ENCODE measurements at places on chromosomes 12 and 14.

GRCh38 chr12:101634724-101635123 lies 40.0 kb downstream of the MYBPC1 start:
- DNase-seq, result no peak

GRCh38 chr12:101042211-101042610 lies 167.8 kb downstream of the SLC5A8 start:
- DNase-seq, result no peak

DNA sequence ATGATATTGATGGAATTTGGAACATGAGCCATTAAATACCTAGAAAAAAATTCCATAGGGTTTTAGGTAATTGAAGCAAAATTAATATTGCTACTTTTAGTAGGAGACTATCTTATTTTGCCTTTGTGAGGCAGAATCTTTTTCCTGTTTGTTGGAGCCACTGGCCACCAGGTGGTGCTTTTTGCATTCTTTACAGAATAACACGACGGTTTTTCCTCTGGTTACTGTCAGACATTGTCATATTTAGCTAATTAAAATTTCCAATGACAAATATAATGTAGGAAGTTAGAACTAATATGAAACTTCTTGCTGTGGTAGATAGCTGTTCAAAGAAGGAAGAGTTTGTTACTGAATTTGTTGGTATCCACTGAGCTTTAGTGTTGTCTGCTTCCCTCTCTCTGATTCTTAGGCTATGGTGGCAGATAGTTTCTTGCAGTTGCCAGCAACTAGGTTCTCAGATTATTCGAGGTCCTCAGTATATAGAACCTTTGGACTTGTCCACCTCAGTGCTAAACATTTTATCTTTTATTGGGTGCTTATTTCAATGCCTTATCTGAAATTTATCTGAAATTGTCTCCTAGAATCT lies 25.7 kb downstream of the RAB21 start:
- peak; percentile 19 for DNase-seq

GRCh38 chr14:58598804-58599525 lies 38.8 kb upstream of the DACT1 start:
- no peak for DNase-seq

- no peak for DNase-seq
These were observed 64.4 kb upstream of the BTG1 start for GRCh38 chr12:92210071-92210470.

DNA sequence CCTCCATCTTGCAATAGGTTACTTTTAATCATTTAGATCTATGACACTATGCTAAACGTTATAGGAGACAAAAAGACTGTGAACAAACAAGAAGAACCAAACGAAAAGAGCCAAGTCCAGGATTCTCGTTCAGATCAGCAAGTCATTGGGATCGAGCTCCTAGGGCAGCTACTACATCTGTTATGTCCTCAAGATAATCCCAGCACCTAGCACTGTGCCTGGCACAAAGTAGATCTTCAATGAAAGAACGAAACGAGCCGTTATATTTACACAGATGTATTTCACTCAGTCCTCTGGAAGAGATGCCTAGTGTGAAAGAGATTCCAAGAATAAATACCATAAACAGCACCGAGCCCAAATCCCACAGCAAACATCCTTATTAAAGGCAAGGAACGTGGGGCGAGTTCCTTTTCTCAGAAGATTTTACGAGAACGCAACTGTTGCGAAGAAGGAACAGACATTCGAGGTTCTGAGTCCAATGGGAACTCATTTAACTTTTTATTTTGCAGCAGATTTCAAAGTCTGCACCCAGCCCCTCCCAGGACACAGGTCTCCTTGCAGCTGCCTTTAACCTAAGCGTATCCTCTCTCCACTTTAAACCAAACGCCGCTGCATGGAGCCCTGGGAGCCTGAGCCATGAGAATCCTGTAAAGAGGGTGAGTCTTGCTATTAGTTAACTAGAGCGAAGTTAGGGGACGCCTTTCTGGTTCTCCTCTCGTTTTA lies 544 bp upstream of the TDP1 start:
- no peak for DNase-seq

DNA sequence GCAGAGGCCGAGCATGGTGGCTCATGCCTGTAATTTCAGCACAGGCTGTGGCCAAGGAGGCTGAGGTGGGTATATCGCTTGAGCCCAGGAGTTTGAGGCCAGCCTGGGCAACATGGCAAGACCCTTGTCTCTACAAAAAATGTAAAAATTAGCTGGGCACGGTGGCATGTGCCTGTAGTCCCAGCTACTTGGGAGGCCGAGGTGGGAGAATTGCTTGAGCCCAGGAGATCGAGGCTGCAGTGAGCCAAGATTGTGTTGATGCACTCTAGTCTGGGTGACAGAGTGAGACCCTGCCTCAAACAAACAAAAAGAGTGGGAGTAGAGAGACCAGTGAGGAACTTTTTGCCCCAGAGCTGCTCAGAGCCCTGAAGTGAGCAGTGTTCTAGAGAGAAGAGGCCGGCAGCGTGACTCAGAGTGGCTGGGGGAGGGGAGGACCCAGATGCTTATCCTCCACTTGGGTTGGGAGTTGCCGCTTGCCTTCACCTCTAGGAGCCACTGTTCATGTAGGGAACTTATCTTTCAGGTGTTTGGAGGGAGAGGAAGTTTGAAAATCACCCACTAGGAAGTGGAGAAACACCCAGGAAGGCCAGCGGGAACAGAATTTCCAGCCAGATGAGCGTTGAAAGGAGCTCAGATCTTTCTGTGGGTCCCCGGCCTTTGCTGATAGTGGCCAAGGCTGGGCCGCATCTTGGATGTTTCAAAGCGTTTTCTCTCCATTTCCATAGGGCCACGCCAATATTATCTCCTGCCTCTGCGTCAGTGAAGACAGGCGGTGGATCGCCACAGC lies 15.3 kb downstream of the CFAP251 start:
- no peak for DNase-seq

GRCh38 chr12:13537623-13538022 lies 341.1 kb downstream of the EMP1 start:
- DNase-seq, result no peak

DNA sequence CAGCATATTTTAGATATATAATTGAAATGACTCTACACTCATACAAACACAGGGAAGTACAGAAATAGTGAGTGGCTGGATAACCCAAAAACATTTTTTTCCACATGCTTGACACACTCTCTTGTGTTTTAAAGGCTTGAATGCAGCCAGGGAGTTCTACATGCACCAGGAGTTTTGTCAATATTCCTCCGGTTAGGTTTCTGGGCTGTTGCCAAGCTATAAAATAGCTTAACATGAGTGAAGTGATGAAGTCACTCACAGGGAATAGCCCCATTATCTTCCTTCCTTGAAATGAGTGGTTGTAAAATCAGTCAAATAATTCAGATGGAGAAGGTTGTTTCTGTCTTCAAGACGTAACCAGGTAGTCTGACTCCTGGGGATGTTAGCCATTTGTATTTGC lies 582.7 kb downstream of the SLC6A15 start:
- DNase-seq, result no peak

GRCh38 chr12:107478881-107479280 lies 206.7 kb upstream of the PWP1 start:
- DNase-seq, result no peak

DNA sequence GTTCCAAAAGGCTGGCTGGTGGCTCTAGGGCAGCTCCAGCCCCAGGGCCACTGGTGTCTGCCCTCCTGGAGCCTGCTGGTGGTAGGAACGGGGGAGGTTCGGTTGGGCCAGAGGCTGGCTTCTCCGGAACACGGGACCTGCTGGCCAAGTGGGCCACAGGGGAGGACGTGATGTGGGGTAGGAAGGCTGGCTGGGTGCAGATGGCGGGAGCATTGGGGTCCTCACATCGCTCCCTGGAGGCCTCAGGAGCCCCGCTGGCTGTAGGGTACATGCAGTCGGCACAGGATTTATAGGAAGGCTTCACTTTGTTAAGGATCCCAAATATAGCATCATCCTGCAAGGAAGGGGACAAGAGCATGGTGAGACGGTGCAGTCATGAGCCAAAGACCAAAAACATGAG lies 57.6 kb upstream of the CORO1C start:
- DNase-seq, result no peak

DNA sequence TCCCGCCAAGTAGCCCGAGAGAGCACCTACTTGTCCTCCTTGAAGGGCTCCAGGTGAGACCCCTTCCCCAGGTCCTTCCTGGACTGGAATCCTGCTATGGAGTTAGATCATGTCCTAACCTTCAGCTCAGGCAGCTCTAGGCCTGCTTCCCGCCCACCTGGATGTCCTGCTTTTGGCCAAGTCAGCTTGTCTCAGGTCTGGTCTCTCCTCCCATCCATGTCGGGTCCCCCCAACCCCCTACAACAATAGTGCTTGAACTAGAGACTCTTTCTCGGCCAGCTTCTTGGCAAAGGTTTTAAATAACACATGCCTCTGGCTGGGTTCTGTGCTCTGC lies 3.6 kb downstream of the NAB2 start:
- DNase-seq, result no peak

DNA sequence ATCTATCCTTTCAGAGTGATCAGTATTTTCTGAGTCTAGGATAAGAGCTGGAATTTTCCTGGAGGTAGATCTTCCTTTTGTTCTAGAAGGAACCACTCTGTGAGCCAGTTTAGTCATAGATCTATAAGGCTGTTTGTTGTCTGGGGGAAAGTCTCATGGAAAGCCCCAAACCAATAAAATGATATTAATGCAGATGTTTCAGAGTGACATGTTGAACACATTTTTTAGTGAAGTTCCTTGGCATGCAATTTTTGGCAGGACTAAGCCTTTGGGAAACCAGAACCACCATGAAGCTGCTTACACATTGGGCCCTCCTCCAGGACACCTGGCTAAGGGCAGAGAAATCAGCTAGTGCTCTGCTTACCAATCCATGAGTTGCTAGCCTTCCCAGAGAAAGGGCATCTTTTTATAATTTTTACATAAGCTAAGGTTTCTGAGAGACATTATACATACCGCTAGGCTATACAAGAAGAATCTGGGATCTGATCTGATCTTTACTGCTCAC lies 101.5 kb upstream of the PCED1B start:
- DNase-seq, result no peak

- DNase-seq, result no peak
These were observed 489 bp downstream of the CEP290 start for GRCh38 chr12:88141425-88141773.

- no peak for DNase-seq
These were observed 40.7 kb downstream of the LRRIQ1 start for GRCh38 chr12:85076688-85077430.

- no peak for DNase-seq
These were observed 6.8 kb downstream of the CCDC198 start for GRCh38 chr14:57486767-57487379.

- DNase-seq, result peak; percentile 15
These were observed 27.7 kb upstream of the HIGD1C start for GRCh38 chr12:50924439-50925341.

DNA sequence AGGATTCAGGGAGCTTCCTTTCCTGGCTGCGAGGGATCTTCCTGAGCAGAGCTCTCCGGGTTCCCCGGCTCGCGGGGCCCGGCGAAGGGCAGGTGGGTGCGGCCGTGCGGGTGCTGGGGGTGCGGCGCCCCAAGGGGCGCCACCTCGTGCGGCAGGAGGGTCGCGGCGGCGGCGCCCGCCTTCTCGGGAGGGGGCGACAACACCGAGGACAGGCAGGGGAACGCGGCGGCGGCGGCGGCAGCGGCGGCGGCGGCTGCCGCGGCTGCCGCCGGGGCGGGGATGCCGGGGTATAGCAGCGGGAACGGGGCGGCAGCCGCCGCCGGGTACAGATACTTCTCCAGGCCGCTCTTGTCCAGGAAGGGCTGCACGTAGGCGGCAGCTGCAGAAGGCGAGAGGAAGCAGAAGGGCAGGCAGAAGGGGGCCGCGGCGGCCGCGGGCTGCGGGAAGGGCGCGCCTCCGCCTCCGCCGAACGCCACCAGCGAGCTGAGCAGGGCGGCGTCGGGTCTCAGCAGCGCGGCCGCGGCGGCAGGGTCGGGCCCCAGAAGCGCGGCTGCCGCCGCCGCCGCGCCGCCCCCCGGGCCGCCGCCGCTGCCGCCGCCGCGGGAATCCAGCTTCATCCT lies 2.7 kb downstream of the BHLHE41 start:
- no peak for DNase-seq

DNA sequence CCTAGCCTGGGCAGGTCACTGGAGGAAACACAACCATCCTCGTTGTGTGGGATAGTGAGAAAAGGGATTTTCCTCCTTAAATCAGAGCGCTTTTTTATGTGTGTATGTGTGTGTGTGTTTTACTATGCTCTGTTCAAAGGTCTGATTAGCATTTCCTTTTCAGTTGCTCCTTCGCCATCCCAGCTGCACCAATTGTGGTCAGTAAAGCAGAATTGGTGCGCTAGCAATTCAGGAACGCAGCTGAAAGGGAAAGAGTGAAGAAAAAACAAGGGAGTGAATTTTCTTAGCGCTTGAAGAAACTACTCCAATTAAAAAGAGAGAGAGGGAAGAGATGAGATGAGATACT lies 173.3 kb upstream of the PARP11 start:
- DNase-seq, result no peak

GRCh38 chr14:69999261-69999674 lies 120.1 kb downstream of the SMOC1 start:
- no peak for DNase-seq

- no peak for DNase-seq
These were observed 4.0 kb downstream of the P2RX2 start for GRCh38 chr12:132622437-132623071.

DNA sequence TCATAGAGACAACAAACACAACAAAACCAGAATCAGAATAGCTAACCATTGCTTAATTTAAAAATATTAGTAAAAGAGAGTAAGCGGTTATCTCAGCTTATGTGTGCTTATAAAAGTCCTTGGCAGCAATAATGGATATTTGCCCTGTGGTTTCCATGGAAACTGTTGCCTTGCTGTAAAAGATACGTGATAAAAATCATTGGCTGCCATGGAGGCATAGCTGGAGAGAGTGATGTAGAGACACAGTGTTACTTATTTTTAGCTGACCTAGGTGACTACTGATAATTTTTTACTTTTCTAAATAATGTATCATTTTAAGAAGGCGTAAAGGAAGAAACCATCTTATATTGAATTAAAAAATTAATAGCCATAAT lies 92.9 kb downstream of the ERC1 start:
- DNase-seq, result no peak

DNA sequence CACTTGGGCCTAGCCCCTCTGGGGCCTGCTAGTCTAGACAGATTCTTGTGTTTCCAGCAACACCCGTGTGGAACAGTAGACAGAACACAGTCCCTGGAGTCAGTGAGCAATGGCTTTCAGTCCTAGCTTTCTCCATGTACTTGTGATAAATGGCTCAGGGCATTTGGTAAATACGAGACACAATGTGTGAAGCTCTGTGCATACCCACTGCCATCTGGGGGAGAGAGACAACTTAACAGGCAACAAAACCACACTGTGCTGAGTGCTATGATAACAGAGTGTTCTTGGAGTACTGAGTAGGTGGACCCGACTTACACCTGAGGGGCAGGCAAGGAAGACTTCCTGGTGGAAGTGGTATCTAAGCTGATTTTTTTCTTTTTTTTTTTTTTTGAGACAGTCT lies 86.3 kb upstream of the TBX3 start:
- no peak for DNase-seq

All from effector CD8-positive, alpha-beta T cell (primary cell).